ENCODE measurements at places on chromosomes 5 and 9. TPM values are rescaled to one million over a fixed set of nuclear protein-coding genes. Genes with fewer than 3 reads are reported as not detected.

DNA sequence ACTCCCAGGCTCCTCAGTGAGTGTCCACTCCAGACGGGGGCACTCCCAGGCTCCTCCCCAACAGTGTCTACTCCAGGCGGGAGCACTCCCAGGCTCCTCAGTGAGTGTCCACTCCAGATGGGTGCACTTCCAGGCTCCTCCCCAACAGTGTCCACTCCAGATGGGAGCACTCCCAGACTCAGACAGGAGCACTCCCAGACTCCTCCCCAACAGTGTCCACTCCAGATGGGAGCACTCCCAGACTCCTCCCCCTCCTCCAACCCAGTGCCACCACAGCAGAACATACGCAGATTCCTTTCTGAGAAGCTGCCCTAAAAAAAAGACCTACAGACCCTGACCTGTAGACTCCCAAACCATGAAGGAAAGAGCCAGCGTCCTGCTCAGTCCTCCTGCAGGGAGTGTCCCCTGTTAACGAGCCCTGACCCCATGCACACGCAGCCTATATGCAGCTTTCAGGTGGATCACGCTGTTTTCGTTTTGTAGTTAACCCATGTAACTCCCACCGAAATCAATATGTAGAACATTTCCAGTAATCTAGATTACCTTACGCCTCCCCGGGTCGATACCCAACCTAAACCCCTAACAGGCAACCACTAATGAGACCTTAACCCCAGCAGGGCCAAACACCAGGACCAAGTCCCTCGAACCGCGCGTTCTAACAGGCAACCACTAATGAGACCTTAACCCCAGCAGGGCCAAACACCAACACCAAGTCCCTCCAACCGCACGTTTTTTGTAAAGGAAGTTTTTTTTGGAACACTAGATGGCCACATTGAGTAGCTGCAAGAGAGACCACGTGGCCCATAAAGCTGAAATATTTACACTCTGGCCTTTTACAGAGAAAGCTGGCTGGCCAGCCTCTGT lies 15.7 kb downstream of the PNPLA7 start:
- peak; percentile 41 for DNase-seq

DNA sequence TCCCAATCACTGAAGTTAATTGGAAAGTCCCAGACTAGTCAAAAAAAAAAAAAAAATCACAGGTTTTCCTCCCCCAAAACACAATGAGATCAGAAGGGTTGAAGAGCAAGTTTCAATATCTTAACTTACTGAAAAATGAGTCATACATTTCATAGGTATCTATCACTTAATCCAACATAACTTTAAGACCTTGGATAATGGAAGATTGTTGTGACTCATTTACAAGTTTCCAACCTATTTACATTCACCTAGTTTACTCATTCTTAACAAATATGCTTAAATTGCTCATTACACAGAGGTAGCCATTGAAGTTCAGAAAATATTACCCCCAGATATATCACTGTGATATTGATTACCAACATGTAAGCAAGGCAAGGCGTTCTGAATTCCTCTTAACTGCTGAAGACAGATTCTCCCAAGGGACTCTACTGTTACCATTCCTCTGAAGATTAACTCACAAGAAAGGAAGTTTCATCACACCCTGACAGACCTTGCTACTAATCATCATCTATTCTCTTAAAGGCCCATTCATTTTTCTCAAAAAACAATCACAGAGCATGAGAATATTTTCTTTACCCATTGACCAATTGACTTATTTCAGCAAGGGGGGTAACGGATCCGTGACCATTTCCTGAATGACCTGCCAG lies 563.8 kb downstream of the TLE1 start:
- peak; percentile 66 for DNase-seq

ENTPD8 gene
- 0.11 TPM for total RNA-seq

GRCh38 chr9:5041390-5042115 lies 56.5 kb downstream of the JAK2 start:
- no peak for DNase-seq

DNA sequence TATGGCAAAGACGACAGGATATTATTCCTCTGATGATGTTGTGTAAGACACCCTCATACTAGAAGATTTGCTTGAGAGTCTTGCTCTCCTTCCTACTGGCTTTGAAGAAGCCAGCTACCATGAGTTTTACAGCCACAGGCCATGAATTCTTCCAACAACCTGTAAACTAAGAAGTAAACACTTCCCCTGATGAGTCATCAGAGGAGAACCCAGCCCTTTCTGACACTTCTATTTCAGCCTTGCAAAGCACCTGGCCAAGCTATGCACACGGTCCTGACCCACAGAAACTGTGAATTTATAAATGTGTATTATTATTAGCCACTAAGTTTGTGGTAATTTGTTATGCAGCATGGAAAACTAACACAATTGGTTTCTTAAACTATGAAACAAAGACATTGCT lies 288.8 kb upstream of the ADAMTSL1 start:
- no peak for DNase-seq

DNA sequence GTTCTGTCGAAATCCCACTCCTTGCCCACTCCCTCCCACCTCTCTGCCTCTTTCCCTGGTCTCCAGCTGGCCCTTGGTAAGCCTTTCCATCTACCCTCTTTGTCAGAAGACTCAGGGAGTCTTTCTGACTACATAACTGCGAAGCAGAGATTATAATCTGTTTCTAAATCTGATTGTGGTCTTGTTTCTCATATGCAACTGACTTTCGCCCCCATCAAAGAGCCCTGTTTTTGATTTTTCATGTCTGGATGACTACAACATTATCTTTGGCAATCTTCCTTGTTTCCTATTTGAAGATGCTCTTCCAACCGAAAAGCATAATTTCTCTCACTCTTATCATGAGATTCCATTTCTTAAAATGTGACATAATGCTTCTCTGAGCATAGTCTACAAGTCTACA lies 218.2 kb upstream of the ADAMTSL1 start:
- peak; percentile 25 for DNase-seq

HRH2 gene
- total RNA-seq = 1.9 TPM

PTGER4 gene
- total RNA-seq = 8.6 TPM

DNA sequence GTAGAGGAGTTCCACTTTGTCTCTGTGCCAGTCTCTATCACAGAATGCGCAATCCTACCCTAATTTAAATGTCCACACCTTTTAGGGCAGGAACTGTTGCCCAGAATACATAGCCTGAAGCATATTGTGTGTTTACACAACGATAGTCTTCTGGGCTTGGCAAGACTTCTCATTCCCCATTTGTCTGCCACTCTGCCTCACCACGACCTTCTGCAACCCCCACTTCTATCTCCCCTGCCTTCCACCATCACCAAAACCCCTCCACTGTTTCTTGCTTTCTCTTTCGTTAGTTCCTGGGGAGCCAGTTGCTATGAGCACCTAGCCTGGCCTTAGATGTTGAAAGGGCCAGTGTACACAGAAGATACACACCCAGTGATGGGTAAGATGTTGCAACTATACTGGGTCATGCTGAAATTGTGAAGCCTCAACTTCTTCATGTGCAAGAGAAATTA lies 883 bp upstream of the RNF145 start:
- DNase-seq = no peak

GRXCR2 gene
- total RNA-seq = not detected

DNA sequence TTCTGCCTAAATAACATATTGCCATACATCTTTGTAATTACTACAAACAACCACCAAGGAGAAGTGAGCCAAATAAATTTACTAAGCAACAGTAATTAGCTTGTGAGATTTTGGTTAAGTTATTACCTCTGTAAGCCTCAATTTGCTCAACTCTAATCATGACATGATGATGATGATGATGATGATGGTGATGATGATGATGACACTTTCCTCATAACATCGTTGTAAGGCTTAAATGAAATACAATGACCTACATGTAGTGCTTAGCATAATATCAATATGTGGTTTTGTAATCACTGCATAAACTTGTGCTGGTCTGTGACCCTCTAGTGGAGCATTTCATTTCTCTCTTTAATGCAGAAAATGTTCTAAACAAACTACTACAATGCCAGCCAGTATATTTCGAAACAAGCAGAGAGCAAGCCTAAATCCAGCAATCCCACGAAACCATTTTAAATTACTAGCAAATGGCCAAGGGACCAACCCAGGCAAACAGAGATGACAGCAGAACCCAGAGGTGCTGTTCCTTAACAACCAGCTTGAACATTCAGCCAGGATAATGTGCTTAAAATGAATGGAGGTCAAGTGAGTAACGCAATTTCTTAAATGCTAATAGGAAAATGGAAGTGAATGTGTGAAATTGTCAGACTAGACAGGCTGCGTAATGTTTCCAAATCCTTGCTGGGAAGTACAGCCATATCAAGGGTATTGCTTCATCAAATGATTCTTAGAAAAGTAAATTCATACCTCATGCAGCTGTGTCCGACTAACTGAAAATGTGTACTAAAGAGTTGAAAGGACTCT lies 281.9 kb upstream of the PUM3 start:
- no peak for DNase-seq

- DNase-seq = no peak
These were observed 233.7 kb downstream of the GLIS3 start for GRCh38 chr9:4066120-4066519.

- no peak for DNase-seq
These were observed 399.2 kb upstream of the KLF4 start for GRCh38 chr9:107888773-107889227.

- DNase-seq = no peak
These were observed 221.6 kb downstream of the MAT2B start for GRCh38 chr5:163727028-163727427.

GRCh38 chr9:4905135-4905490 lies 80.0 kb upstream of the JAK2 start:
- DNase-seq = no peak

All from astrocyte (in vitro differentiated cells and primary cell).